ENCODE measurements at places on chromosomes 12 and 14.

GRCh38 chr12:6827437-6827911 lies 733 bp upstream of the P3H3 start:
- peak; percentile 90 for DNase-seq

DNA sequence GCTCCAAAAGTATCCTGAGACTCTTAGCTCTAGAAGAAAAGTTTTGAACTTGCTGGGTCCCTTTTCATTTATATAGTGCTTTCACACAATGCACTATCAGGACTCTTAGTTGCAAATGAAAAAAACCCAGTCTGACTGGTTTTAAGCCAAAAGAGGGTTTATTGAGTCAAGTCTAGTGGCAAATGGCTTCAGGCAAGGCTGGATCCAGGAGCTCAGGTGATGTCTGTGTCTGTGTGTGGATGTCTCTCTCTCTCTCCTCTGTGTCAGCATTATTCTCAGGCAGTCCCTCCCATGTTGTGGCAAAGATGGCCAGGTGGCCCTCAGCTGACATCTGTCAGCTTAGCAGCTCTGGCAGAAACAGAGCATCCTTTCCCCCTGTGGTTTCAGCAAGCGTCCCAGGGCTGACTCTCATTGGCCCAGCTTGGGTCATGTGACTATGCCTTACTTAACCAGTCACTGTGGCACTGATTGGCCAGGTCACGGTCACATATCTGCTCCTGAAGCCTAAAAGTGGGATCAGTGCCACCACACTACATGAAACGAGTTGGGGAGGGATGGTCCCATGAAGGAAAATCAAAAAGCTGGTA lies 6.2 kb downstream of the TMEM120B start:
- DNase-seq = no peak

DNA sequence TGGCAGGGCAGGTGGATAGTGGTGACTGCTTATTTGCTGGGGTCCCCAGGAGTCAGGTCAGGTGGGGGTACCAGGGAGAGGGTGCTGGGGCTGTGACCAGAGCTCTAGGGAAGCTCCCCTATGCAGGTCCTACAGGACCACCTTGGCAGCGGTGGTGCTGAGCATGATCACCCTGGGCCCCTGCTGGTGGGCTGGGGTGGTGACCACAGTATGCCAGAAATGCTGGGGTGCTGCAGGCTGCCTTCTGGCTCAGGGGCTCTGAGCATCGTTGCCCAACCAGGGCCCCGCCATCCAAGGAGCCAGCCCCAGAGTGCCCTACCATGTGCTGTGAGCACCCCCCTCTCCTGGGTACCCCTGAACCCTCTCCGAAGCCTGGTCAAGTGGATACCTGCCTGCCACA lies 17.5 kb upstream of the NUDT14 start:
- no peak for DNase-seq

GRCh38 chr12:31557707-31558106 lies 33.2 kb downstream of the DENND5B start:
- no peak for DNase-seq

DNA sequence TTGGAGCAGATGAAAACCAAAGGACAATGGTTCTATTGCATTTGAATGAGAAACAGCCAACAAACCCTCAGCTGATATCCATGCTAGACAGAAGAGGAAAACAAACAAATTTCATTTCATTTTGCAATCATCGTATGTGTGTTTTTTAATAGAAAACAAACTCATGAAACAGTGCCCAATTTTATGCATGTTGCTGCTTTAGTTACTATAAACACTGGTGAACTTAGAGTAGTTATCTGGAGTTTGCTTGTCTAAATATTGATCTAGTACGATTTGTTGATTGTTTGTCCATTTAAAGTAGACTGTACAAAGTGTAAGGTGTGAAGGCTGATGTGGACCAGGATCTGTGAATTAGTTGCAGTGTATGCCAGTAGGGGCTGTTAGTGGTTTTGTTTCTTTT lies 166.6 kb downstream of the KITLG start:
- DNase-seq = no peak

GRCh38 chr12:105078712-105079570 lies 5.3 kb downstream of the ALDH1L2 start:
- DNase-seq = no peak

GRCh38 chr14:94598816-94599655 lies 13.2 kb upstream of the SERPINA3 start:
- peak; percentile 76 for DNase-seq

- no peak for DNase-seq
These were observed 19.5 kb downstream of the DCN start for GRCh38 chr12:91163116-91163515.

GRCh38 chr12:27828196-27828595 lies 48.2 kb upstream of the MANSC4 start:
- DNase-seq = no peak

DNA sequence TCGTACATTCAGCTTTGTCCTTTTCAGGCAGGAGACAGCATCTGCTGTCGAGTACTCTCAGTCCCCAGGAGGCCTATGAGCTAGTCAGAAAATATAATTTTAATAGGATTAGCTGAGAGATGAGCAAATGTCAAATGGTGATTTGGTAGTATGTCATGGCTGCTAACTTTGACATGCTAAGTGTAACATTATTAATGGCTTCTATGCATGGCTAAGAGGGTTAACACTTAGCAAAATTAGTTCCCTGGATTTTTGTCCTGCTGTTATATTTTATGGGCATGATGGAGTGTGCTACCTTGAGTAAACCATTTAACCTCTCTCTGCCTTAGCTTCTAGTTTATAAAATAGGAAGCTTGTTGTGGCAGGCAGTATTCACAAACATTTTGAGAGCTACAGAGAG lies 2.9 kb upstream of the PCNX1 start:
- no peak for DNase-seq

DNA sequence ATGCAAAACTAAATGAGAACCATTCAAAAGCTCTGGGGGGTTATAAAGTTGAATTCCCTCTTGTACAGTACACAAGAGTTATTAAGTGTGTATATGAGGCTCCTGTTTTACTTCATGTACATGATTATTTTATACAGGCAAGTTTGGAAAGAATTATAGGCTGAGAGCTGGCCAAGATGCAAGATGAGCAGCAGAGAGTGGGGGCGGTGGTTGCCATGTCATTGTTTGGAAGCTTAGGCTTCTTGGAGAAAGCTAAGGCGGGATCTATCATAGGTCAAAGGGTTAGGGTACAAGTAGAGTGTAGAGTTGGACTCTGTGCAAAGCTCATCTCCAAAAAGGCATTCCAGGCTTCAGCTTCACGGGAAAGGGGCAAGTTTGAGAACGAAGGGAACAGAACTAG lies 297.1 kb upstream of the TBX3 start:
- no peak for DNase-seq

- DNase-seq = no peak
These were observed 372.2 kb downstream of the EGLN3 start for GRCh38 chr14:33578461-33579216.

DNA sequence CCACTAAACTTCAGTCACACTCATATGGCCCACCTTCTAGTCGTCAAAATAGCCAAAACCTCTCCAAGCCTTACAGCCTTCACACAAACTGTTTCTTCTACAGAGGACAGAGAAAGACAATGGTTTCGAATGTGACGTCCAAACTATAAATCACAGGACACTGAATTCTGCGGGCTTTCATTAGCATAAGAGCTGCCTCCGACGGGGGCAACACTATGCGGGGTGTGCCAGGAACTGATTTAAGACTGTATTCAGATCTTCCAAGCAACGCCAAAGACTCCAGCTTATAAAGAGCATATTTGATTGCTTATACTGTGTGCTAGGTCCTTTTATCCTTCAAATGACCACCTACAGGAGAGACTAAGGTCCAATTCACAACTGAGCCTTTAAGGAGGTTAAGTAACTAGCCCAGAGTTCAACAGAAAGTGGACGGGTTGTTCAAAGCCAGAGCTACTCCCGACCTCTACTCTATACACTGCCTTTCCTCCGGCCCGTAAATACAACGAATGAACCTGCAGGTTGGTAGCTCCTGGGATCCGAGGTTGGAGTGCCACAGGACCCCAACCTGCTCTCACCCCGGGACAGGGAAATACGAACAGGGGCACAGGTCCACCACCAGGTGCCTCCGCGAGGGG lies 575 bp downstream of the L2HGDH start:
- no peak for DNase-seq

GRCh38 chr14:91470216-91470615 lies 39.9 kb downstream of the PPP4R3A start:
- no peak for DNase-seq

DNA sequence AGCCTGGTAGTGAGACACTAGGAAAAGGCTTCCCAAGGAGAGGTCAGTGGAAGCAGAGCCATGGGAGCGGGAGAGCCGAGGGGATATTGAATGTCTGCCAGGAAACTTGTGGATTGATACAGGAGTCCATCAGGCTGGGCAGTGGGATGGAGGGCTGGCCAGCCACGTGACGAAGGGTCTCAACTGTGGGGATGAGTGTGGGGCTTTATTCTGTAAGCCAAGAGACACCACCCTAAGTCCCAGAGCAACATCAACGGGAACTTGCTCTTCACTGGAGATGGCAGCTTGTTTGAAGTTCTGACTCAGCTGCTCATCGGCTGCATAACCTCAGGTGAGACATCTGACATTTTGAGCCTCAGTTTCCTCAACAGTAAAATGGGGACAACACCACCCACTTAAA lies 197.8 kb downstream of the VRK1 start:
- DNase-seq = no peak

- peak; percentile 75 for DNase-seq
These were observed 6.7 kb upstream of the STON2 start for GRCh38 chr14:81406863-81407262.

- no peak for DNase-seq
These were observed 312.0 kb downstream of the KCNC2 start for GRCh38 chr12:74897425-74898211.

- DNase-seq = no peak
These were observed 5.6 kb downstream of the RIC8B start for GRCh38 chr12:106780010-106780631.

GRCh38 chr12:118344829-118345228 lies 27.9 kb downstream of the TAOK3 start:
- DNase-seq = no peak

- DNase-seq = no peak
These were observed 83.4 kb downstream of the GTF2A1 start for GRCh38 chr14:81137316-81137715.

DNA sequence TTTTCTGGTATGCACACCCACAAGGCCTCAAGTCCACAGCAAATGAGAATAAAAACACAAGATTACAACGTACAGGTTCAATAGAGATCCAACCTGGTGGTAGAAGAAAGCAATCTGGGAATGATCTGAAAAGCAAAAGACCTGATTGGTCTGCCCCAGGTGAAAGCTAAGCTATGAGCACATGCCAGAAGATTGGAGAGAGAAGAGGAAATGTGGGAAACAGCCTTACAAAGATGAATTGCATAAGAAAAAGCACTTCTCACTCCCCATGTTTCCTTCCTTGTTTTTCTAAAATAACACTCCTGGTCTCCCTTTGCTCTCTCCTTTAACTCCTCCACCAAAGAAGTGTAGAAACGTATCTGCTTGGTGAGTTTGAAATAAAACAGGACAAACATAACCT lies 77.3 kb upstream of the ANO6 start:
- DNase-seq = no peak

- DNase-seq = no peak
These were observed 99.5 kb downstream of the PRIMA1 start for GRCh38 chr14:93688820-93689219.
